HT1080 (cell line): ENCODE measurements at places on chromosomes 7 and 10. TPM values are rescaled to one million over a fixed set of nuclear protein-coding genes. Genes with fewer than 3 reads are reported as not detected.

DNA sequence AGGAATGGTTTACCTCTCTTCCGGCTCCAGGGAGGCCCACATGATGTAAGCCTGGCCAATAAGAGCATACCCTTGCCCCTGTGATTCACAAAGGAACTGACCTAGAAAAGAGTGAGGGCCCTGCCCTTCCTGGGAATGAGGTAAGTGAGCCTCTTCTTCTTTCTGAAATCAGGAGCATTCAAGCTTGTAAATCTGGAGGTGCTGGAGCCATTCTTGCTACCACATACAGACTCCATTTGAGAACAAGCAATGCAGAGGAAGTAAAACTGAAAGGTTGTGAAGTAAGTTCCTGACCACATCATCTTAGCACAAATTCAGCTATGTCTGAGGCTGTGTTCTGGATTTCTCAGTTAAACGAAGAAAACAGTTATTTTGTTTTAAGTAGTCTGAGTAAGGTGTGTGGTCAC lies 132.2 kb downstream of the CD36 start:
- DNase-seq: no peak

GRCh38 chr10:27944005-27944404 lies 54.9 kb downstream of the ODAD2 start:
- DNase-seq: no peak

- no peak for DNase-seq
Measured at GRCh38 chr10:74110120-74110519, 40.5 kb downstream of the AP3M1 start.

DNA sequence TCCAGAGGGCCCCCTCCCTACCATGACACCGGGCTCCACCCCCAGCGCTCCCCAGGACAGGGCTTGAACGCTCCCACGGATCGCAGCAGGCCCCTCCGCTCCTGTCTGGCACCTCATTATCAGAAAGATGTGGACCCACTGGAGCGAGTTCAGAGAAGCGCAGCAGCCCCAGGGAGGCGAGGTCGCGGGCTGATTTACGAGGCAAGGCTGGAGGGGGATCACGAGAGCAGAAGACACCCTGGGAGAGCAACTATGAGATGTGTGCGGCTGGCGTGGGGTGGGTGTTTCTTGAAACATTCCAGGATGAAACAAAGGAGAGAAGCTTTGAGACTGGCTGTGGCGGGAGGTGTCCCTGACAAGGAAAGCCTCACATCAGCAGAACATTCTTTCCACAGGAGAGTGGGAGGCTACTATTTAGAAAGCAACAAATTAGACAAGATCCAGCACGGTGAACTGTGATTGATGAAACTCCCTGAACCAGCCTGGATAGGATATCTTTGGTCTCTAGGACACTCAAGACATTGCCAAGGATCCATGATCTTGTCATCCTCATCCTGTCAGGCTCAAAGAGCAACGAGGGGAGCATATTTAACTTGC lies 66.0 kb downstream of the JCAD start:
- no peak for DNase-seq

DNA sequence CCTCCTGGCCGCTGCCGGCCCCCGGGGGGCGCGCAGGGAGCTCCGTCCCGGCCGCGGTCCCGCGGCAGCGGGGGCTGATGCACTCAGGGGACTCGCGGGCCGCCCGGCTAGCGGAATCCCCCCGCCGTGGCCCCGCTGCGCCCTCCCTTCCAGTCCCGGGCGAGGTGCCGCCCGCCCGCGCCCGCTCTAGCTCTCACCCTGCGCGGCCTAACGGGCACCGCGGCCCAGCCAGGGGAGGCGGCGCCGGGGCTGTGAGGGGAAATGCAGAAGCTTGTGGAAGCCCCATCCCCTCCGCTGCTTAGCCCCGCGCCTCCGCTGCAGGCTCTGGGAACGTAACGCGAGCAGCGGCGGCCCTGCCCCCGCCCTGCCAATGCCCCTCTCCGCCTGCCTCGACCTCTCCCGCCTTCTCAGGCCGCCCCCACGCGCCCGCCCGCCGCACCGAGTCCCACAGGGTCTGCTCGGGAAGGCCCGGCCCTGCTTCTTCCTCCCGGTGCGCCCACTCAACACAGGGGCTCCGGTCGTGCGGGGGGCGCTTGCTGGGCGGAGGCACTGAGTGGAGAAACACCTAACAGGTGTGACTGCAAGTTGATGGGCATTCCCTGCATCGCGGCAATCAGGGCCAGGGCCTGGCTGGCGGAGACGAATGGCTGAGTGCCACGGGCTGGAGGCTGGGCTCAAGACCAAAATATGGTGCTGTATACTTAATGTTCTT lies 384 bp upstream of the TMEM229A start:
- no peak for DNase-seq

- DNase-seq: no peak
Measured at GRCh38 chr10:100114976-100115770, 33.5 kb upstream of the CPN1 start.

Gene SH2B2
- total RNA-seq: 0.90 and 1.2 TPM in 2 replicates

Gene SHOC2
- 17.2 and 24.7 TPM in 2 replicates for total RNA-seq

Gene SPDYE16
- total RNA-seq: not detected in 2 replicates
